ENCODE measurements at places on chromosomes 5 and 9.

GRCh38 chr5:68455216-68455615 is 239.7 kb downstream of the PIK3R1 start:
- DNase-seq, result no peak

DNA sequence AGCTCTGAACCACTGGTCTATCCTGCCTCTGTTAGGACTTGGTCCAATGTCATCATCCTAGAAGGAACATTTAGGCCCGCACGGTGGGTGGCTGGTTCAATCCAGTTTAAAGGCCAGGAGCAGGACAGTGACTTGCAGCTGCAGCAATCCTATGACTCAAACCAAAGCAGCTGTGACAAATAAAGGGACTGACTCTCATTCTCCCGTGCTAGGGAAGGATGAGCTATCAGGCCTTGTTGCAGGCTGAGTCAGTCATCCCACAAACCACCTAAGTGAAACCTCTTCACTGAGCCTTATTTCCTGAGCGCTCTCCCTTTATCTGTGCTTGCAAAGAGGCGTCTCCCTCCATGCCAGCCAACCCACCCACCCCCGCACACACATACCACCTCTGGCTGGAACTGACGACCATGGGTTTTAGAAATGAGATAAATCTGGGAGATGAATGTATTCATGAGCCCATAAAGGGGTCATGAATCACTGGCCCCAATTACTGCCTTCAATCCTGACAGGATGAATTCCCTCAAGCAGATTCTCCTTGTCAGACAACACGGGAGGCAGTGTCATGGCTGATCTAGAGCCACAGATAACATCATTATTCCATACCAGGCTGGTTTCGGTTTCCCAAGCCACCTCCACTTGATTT is 93.4 kb downstream of the KCNIP1 start:
- DNase-seq, result peak; percentile 63

- no peak for DNase-seq
Measured at GRCh38 chr5:107402434-107403227, 268.1 kb downstream of the EFNA5 start.

DNA sequence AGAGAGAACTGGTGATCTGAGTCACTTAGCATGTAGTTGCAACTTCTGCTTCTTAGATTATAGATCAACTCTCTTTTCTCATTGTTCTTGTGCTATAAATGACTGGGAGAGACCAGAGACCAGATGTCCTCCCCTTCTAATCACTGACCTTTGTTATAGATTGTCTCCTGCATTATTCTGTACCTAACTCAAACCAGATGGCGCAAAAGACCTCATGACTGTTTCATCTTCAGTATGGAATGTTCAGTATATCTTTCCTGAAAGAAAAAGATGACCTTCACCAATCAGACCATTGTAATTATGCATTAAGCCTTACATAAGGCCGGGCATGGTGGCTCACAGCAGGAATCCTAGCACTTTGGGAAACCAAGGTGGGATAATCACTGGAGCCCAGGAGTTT is 30.5 kb upstream of the ADAM19 start:
- no peak for DNase-seq

- DNase-seq, result no peak
Measured at GRCh38 chr5:180340856-180341255, 12.3 kb downstream of the GFPT2 start.

GRCh38 chr5:166031926-166032325 is 2259.5 kb upstream of the WWC1 start:
- DNase-seq, result peak; percentile 2

- peak; percentile 11 for DNase-seq
Measured at GRCh38 chr9:85200726-85201404, 531.3 kb downstream of the NTRK2 start.

GRCh38 chr5:33465120-33465519 is 24.4 kb downstream of the TARS1 start:
- DNase-seq, result no peak

- no peak for DNase-seq
Measured at GRCh38 chr9:132011309-132011708, 68.4 kb downstream of the MED27 start.

- no peak for DNase-seq
Measured at GRCh38 chr5:41345295-41345694, 132.0 kb upstream of the C6 start.

GRCh38 chr5:139976703-139977102 is 66.4 kb downstream of the NRG2 start:
- no peak for DNase-seq

DNA sequence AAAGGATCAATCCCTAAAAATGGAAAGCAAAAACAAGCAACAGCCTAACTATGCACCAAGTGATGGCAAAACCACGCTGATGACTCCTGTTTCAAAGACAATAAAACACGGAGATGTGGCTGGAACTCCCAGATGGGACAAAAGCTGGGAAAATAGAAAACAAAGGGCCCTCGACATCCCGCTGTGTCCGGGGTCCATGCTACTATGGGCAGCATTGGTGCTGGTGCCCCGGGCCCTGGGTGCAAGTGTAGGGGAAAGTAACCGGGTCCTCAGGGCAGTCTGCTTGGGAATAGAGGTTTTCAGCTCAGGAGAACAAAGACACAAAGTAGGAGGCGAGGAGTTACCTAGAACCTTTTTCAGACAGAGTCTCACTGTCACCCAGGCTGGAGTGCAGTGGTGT is 46.1 kb downstream of the MRPL36 start:
- DNase-seq, result no peak

GRCh38 chr5:111628901-111629300 is 116.6 kb upstream of the STARD4 start:
- no peak for DNase-seq

- no peak for DNase-seq
Measured at GRCh38 chr9:6905850-6906375, 148.1 kb downstream of the KDM4C start.

DNA sequence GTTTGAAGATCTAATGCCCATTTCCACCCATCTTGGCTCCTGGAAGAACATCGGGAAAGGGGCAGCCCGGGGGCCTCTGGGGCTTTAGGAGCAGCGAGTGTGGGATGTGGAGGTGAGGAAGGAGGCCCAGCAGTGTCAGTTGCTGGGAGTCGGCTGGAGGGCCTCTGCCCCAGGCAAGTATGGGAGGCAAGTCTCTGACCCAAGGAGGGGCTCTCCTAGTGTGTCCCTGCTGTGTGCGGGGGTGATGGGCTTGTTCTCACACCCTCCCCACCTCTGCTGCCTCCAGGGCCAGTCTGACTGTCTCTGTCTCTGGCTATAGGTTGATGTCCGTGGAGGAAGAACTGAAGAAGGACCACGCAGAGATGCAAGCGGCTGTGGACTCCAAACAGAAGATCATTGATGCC is 129.7 kb downstream of the DAB2IP start:
- DNase-seq, result no peak

GRCh38 chr9:36110434-36110833 is 26.1 kb upstream of the GLIPR2 start:
- no peak for DNase-seq

- no peak for DNase-seq
Measured at GRCh38 chr9:137315581-137316011, 13.5 kb upstream of the NRARP start.

- no peak for DNase-seq
Measured at GRCh38 chr9:131845305-131846298, 105.7 kb upstream of the RAPGEF1 start.

- no peak for DNase-seq
Measured at GRCh38 chr9:128822407-128823042, 4.2 kb downstream of the ENDOG start.

GRCh38 chr9:35611230-35611797 is 6.3 kb downstream of the TESK1 start:
- no peak for DNase-seq

- DNase-seq, result no peak
Measured at GRCh38 chr5:56649569-56649968, 165.8 kb upstream of the MAP3K1 start.

DNA sequence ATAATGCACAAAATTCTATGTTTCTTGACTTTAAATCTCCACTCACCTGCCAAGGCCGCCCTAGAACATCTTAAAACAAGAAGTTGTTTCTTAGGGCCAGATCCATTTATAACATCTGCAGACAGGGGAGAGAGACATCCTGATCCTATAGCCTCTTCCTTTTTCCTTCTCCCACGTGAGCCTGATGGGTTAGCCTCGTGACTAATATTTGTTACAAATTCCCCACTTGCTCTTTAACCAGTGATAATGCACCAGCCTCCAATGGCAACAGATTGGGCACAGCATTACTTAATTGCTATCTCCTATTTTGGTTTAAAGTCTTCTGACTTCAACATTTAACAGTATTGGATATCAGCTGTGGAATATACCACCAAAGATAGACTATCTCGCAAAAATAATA is 196.5 kb downstream of the GADD45G start:
- DNase-seq, result no peak

- no peak for DNase-seq
Measured at GRCh38 chr9:120820095-120820494, 22.6 kb downstream of the PSMD5 start.

- DNase-seq, result no peak
Measured at GRCh38 chr5:168214071-168214470, 77.4 kb upstream of the WWC1 start.

- no peak for DNase-seq
Measured at GRCh38 chr5:56321236-56321881, 88.2 kb upstream of the ANKRD55 start.

DNA sequence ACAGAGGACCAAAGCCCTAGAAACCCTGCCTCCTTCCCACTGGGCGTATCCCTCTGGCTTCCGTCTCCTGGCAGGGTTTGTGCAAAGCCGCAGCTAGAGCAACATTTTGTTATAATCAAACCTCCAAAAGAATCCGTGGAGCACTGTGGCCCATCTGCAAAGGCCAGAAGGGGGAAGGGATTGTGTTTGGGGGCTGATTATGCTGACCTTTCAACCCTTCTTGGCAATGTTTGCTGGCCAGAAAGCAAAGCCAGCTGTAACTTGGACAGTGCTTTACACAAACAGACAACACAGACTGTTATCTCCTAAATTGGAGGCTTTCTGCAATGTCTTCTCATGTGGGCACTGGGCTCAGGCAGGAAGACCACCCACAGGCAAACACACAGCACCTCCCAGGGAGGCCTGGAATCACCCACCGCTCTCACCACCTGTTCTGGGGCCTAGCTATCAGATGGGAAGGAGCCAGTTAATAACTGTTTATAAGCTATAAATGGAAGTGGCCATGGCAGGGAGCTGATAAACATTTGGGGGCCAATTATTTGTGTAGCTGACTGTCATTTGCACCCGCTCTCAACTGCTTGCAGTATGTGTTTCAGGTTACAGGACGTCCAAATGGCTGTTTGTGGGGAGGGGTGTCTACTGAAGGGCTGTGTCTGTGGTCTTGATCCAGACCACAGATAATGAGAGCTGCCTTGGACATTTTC is 121.6 kb upstream of the ERCC6L2 start:
- DNase-seq, result no peak

DNA sequence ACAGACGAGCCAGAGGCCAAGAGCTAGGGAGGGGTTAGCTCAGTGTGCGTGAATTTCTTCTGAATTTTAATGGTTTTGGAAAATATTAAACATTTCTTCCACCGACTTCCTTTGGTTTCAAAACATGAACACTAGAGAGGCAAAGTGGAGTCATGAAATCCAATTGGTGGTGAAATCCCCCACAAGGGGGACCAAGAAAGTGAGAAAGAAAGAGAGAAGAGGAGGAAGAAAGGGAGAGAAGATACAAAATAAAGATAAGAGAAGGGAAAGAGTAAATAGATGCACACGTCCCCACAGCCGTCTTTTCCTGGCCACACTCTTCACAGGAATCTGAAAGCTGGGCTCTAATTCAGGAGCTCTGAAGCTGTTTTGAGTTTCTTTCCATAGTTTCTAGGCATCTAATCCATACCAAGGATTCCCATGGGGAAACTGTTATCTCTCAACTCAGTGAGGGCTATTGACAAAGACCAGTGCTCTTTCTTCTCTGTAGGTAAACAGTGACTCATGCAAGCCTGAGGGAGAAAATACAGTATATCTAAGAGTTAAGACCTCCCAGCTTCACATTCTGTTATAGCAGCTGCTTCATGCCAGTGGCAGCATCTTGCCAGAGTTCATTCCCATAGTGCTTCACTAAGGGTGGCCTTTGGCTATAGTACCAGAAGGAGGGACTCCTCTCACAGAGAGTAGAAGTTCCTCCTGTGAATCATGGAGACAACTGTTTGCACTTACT is 115.8 kb upstream of the LIFR start:
- no peak for DNase-seq

GRCh38 chr9:121707477-121708424 is 56.3 kb downstream of the DAB2IP start:
- DNase-seq, result no peak

DNA sequence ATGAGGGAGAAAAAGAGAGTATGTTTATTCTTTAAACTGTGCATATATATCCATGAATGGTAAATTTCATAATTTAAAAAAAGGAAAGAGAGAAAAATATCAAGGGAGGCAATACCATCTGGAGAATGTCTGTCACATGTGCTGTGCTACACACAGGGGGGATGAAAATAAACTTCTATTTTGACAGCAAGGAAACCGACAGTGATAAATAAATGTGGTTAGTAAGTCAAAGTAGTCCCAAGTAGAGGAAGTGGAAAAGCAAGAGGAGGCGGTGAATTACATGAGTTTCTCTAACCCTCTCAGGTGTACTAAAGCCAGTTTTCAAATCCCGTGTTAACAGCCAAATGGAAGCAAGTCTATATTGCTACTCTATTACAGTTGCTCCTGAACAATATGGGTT is 83.3 kb downstream of the ICE1 start:
- DNase-seq, result no peak

DNA sequence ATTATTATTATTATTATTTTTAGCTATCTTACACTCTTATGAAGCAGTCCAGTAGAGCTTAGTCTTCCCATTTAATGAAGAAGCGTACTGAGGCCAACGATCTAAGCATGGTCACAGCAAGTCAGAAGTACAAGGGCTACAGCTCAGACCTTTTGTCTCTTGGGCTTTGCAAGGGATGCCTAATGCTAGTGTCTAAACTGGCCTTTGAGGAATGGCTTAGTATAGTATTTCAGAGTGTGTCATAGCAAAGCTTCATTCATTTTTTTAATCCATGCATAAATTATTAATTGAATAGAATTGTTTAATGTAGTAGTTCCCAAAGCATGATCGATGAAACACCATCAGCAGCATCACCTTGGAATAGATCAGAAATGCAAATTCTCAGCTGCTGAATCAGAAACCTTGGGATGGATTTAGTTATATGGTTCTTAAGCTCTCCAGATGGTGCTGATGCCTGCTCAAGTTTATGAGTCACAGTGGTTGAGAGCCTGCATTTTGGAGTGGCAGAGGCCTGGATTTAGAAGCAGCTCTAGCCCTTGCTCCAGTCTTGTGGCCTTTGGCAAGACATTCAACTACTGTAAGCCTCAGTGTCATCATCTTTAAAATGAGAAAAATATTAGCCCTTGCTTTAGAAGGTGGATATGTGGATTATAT is 6.1 kb downstream of the IL12B start:
- DNase-seq, result no peak

Measured in foreskin melanocyte (primary cell).